GM23338 (cell line): ENCODE measurements at places on chromosomes 4 and X.

GRCh38 chr4:88535090-88535755 is 11.6 kb upstream of the PYURF start:
- no peak for DNase-seq

DNA sequence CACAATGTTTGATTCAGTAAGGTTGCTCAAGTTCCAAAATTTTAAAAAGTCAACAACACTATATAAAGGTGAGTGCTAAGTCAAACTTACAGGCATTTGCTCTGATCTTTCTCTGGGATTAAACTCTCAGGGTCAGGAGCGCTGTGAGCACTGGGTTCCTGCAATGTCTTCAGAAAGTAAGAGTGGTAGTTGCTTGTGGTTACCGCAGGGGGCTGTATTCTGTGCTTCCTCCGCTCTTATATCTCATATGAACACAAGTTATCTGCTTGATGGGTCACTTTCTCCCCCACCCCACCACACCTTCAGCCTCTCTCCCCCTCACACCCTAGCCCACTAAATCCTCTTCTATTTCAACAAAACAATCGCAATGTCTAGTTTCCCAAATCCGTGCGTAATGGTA is 116.4 kb upstream of the IGSF1 start:
- peak; percentile 38 for DNase-seq

DNA sequence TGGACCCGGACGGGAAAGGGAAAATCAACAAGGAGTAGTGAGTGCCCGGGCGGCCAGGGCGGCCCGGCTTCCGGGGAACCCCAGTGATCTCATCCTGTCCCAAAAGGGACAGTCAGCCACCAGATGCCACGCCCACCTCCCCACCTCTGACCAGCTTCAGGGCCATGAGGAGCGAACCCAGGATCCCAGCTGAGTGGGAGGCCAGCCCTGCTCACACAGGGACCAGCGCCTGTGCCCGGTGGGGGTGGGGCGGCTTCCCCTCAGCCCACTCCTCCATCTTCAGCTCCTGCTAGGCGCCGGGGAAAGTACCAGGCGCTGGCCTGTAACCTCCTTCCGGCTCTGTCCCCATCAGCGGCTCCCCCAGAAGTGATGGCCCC is 6.2 kb downstream of the MYL5 start:
- DNase-seq, result peak; percentile 64

DNA sequence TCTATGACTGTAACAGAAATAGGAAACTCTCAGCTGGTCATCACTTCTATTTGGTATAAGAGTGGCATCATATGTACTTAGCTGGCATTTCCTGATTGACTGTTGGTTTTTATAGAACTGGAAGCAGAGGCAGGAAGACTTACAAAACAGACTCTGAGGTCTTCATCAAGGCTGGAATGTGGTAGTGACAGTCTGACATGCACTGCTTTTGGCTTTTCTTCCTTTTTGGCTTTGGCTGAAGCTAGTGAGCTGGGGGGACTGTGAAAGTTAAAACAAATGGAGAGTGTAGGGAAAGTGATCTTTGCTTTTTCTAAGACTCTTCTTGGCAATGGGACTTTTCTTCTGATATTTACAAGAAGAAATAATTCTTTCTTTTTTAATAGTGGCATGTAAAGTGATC is 121.1 kb upstream of the SLC4A4 start:
- DNase-seq, result no peak

GRCh38 chr4:189656641-189657040 is 284.0 kb upstream of the FRG1 start:
- no peak for DNase-seq

DNA sequence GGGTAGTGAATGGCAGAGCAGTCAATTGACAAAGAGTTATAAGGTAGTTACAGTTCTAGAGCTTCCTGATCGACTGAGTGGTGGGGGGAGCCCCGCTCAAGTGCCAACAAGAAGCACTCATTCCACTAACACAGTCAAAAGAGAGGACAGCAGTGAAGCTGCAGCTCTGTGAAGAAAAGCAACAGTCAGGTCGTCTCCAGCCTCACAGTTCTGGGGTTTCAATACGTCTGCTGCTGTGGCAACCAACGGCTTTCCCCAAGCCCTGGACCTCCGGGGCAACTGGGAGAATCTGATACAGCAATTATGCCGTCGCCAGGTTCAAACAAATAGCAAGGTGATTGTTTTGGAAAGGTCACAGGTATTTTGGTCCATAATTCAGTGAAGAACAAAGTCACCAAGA is 30.8 kb downstream of the GPM6B start:
- DNase-seq, result no peak

- no peak for DNase-seq
Observed at GRCh38 chr4:143311924-143312323, 24.8 kb upstream of the GAB1 start.

DNA sequence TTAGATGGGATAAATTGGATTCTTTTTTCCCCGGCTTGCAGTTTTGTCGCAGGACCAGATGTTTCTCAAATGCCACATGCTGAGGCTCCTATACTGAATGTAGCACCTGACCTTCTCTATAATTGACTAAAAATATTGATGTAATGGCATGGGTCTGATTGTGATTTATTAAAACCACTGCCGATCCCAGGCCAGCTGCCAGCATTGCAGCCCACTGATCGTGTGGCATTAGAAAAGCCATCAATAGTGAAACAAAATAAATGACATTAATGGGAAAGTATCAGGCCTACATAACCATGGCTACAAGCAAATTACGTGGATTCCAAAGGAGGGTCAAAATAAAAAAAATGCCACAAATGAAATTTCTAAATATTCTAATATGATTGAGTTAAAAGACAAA is 98.7 kb downstream of the MAB21L2 start:
- no peak for DNase-seq

DNA sequence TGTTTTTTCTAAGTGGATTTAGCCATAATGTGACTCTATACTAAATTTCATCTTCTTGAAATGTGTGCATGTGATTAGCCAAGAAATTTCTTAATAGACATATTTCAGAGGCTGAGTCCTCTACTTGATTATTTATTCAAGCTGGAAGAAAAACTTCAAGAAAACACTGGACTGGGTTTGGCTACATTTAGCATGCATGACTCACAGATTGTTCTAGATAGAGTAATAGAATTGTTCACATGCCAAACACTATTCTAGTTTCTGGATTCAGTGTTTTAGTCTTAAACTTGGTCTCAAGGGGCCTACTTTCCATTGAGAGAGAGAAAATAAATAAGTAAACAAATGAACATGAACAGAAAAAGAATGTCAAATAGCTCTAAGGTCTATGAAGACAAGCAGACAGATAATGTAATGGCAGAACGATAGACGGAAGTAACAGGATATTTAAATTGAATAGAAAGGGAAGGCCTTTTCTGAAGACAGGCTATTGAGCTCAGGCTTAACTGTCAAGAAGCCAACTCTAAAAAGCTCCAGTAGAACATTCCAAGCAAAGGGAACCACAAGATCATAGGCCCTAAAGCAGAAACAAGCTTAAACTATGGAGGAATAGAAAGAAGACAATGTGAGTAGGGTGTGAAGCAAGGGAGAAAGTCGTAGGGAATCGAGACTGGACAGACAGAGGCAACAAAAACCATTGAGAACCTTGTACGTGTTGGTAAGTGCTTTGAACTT is 104.6 kb downstream of the TMEM144 start:
- DNase-seq, result no peak

DNA sequence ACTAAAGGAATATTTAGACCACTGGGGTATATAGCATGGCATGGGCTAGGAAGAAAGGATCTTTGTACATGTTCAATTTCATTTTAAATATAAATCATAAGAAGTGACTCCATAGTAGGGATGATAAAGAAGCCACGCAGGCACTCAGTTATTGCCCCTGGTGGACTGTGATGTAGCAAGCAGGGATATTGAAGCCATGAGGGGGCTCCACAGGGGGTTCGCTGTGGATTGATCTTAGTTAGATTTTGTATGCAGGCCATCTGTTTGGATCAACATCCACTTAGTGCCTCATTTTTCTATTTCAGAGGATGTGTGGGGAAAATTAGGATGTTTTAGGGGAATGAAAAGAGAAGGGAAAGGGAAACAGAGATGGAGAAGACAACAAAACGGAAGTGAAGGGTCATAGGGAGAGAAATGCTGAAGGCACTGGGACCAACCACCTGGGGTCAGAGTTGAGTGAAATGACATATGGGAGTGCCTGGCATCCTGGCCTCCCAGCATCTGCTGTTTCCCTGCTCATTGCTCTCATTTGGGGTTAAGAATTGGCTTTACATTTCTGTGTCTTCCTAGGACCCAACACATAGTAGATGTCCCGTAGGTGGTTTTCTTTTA is 11.2 kb upstream of the FREM3 start:
- DNase-seq, result peak; percentile 68

DNA sequence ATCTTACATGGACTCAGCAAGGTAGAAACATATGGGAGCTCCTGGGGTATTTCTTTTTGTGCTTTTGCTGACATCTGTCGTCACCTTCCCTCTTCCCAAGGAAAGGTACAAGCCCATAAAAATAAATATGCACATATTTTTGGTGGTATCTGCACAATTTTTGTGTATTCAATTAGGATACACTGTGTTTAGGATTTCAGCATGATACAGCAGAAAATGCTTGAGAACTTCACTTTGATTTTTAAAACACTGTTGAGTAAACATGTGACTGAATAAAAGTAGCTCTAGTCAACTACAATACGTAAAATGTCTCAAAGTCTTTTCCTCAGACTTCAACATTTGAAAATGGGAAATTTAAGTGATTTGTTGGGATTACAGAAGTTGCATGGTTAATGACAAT is 99.4 kb upstream of the SPANXC start:
- no peak for DNase-seq

- DNase-seq, result no peak
Observed at GRCh38 chr4:53818104-53818503, 226.8 kb upstream of the LNX1 start.

GRCh38 chr4:54332542-54332941 is 103.4 kb downstream of the PDGFRA start:
- peak; percentile 11 for DNase-seq

DNA sequence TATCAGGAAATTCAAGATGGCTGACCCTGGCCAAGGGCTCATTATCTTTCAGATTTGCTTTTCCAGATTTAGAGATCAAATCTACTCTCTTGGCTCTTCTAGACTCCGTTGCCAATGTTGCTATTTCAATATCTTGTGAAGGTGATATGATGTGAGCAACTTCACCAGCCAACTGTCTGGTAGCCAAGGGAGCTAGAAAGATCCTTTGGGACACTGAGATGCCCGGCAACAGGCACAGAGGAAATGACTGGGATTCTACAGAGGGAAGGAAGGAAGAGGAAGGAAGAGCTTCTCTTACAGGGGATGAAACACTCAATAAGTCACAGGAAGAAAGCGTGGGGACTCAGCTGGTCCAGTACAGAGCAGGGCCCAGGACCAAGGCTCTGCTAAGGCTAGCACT is 121.9 kb upstream of the GPC4 start:
- DNase-seq, result no peak

GRCh38 chrX:1466971-1467561 is 14.4 kb upstream of the ASMTL start:
- DNase-seq, result no peak

- no peak for DNase-seq
Observed at GRCh38 chrX:153825042-153825441, 5.3 kb downstream of the PDZD4 start.

- no peak for DNase-seq
Observed at GRCh38 chr4:8556341-8557150, 23.6 kb upstream of the GPR78 start.

DNA sequence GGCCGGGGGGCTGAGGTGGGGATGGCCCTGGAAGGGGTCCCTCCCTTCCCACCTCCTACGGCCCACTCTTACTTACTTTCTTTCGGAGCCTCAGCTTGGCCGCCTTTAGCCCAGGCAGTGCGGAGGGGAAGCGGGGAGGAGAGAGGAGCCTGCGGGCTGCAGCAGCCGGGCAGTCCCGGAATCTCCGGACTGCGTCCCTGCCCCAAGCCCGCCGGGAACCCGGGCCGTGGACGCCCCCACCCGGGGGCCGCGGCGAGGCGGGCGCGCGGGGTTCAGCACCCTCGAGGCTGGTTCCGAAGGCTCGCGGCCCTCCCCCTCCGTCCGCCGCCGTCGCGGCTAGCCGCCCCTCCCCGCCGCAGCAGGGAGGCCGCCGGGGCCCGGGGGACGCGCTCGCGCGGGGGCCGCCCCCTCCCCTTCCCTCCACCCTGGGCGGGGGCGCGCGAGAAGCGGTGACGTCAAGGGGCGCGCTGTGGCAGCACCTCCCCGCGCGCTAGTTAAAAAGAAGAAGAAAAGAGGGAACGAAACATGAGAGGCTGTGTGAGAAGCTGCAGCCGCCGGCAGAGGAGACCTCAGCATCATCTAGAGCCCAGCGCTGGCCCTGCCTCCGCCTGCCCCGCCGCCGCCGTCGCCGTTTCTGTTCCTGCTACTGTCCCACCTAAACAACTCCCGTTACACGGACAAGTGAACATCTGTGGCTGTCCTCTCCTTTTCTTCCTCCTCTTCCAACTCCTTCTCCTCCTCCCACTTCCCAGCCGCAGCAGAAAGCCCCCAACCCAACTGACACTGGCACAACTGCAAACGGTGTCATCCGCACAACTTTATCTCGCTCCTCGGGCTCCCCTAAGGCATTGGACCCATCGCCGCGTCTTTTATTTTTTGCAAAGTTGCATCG is at the start of gene HHIP:
Gene HHIP (plus strand): TSS at position 526 of the 892 bp plus-strand sequence. CDS start 520 bp downstream, outside the sequence.
- DNase-seq, result peak; percentile 72

- no peak for DNase-seq
Observed at GRCh38 chr4:57214654-57215411, 104.6 kb upstream of the IGFBP7 start.

DNA sequence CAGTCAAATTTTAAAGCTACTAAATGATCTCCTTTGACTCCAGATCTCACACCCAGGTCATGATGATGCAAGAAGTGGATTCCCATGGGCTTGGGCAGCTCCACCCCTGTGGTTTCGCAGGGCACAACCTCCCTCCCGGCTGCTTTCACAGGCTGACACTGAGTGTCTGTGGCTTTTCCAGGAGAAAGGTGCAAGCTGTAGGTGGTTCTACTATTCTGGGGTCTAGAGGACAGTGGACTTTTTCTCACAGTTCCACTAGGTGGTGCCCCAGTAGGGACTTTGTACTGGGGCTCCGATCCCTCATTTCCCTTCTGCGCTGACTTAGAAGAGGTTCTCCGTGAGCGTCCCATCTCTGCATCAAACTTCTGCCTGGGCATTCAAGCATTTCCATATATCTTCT is 845.2 kb downstream of the PCDH18 start:
- peak; percentile 52 for DNase-seq

- DNase-seq, result no peak
Observed at GRCh38 chr4:112954286-112954685, 95.2 kb upstream of the ANK2 start.

DNA sequence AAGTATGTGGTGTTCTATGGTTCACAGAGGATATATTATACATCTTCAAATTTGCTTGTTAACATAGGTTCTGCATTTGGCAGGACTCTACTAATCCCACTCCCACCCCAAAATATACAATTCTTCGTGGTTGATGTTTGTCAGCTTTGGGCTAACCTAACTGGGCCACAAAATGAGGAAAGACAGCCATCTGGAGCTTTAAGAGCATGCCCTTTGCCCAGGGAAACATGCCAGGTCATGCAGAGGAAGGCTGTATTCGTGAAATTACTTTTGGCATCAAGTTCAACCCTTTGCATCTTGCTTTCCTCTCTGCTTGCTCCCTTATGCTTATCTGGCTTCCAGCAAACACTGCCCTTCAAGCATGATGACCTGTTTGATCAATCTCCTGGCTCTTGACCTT is 46.8 kb upstream of the F9 start:
- no peak for DNase-seq
